ENCODE measurements at places on chromosomes 6 and 20.

DNA sequence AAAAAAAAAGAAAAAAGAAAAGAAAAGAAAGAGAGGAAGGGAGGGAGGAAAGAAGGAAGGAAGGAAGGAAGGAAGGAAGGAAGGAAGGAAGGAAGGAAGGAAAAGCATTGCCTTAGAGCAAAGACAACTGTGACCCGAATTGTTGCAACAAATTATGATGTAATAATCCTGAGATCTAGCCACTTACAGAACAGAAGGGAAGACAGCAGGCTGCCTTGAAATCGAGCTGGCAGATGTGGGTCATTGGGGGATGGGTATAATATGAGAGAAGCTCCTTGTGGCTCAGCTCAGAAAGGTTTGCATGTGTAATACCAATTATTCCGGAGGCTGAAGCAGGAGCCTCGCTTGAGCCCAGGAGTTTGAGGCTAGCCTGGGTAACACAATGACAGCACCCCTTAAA lies 208.1 kb upstream of the PROKR2 start:
- DNase-seq, result no peak

DNA sequence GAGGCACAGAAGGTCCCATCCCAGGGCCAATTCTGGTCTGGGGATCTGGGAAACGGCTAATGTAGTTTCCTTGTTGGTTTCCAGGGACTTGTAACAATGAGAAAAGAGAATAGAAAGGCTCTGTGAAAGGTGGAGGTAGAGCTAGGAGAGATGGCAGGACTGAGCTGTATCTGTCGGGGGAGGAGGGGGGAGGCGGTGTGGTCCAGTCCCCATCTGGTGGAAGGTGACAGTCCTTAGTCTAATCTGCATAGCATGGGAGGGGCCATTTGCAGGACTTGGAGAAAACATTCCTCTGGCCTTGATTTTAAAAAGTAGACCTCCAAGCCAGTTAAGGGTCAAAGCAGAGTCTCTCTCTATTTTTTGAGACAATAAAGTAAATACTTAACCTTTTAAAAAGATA lies 137.1 kb downstream of the DNAH8 start:
- no peak for DNase-seq

DNA sequence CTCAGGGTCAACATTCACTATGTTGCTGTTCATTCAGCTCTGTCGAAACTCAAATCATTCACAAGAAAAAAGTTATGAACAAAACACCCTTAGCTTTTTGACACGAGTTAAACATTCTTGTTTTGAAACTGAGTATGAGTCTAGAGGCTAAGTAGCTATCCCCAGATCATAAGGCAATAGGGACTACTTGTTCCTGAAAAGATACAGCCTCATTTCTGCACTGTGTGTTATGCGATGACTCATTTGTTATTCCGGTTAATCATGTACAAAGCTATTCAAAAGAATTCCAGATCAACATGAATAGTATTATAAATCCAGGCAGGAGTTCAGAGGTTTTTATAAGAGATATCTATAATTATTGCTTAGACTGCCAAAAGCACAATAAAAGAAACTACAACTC lies 908.0 kb downstream of the QKI start:
- DNase-seq, result no peak

- DNase-seq, result no peak
These were observed 705.5 kb upstream of the MAN1A1 start for GRCh38 chr6:120055071-120055470.

GRCh38 chr6:44305200-44305725 lies 7.9 kb downstream of the AARS2 start:
- no peak for DNase-seq

DNA sequence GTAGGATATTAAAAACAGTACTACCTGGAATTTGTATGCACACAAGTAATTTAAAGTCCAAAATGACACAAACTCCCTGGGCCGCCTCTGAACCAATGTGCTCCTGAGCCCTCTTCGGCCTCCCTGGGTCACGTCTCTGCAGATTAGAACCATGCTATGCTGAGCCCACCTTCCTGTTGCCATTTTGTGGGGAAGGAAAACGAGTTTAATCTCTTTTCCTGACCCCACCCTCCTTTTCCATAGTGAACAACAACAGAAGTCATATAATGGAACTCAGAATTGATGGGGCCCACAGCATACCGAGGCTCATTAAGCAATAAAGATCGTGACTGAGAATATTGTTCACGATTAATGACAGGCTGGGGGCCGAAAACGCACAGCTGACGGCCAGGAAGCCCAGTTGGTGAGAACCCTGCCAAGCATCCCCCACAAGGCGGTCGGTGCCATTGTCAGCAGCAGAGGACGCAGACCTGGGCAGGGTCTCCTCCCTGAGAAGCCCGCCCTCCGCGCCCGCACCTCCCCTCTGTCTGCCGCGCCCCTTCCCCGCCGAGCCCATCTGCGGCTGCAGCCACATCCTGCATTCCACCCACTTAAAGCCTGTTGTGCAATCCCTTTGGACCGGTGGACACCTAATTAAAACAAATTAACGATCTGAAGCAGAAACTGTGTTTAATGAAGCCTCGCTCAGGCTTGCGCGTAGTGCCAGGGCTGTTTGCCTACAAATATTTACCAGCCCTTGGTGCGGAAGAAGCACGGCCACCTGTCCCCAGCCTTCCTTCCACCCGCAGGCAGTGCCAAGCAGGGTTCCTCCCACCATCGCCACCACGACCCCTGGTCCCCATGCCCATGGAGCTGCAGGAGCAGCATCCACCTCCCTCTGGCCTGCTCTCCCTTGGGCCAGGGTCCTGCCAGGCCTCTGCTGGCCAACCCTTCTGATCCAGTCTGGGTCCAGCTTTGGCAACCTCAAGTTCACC lies 68.1 kb downstream of the DLL1 start:
- DNase-seq, result no peak

- no peak for DNase-seq
These were observed 104.9 kb downstream of the TULP4 start for GRCh38 chr6:158416883-158417759.

DNA sequence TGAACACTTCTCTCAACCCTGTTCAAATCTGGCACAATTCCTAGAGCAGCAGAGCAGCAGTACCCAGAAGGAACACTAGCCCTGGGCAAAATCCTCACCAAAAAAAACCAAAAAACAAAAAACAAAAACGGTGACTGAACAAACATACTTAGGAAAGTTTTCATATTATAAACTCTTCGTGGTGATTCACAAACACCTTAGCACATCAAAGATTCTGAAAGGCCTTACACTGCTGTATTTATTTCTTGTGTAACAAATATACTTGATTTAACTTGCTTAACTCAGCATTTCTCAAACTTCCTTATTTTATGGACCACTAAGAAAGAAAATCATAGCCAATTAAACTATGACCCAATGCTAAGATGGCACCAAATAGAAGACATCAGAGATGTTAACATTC lies 57.8 kb upstream of the RREB1 start:
- no peak for DNase-seq

GRCh38 chr6:110645685-110646418 lies 169.4 kb downstream of the CDK19 start:
- no peak for DNase-seq

GRCh38 chr6:152124429-152125074 lies 317.1 kb downstream of the ESR1 start:
- DNase-seq, result no peak

- DNase-seq, result peak; percentile 25
These were observed 3.0 kb downstream of the TCEA2 start for GRCh38 chr20:64065974-64066343.

DNA sequence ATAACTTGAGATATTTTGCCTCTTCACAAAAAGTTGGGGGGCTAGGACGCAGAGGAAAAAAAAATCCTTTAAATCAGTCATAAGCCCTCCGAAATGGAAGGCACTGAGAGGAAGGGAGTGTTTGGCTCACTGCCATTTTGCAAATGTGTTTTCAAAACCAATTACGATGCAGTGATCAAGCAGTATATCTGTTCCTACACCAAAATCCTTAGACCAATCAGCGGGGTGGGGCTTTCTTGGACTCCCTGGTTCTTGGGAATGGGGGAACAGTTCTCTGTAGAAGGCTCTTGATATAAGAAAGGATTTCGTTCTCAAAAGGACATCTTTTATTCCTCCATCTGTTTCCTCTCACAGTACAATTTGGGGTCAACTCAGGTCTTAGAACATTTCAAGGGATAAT lies 478.6 kb upstream of the JARID2 start:
- no peak for DNase-seq

- DNase-seq, result no peak
These were observed 1415.7 kb upstream of the ADGRB3 start for GRCh38 chr6:67219346-67219745.

- no peak for DNase-seq
These were observed 2.0 kb upstream of the GTSF1L start for GRCh38 chr20:43728686-43729255.

- DNase-seq, result no peak
These were observed 317.2 kb upstream of the CDYL start for GRCh38 chr6:4459032-4459431.

GRCh38 chr20:23937303-23938117 lies 51.1 kb downstream of the GGTLC1 start:
- no peak for DNase-seq

DNA sequence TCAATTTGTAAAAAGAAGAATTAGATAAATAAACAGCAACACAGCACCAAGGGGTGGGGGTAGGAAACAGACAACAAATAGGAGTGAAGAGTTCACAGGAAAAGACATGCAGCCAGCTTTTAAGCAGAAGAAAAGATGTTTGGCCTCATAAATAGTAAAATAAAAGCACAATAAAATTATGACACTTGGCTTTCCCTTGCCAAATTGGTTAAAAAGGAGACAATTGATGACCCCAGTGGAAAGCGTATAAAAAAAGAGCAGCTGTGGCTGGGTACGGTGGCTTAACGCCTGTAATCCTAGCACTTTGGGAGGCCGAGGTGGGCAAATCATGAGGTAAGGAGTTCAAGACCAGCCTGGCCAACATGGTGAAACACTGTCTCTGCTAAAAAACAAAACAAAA lies 29.1 kb downstream of the BCAS1 start:
- no peak for DNase-seq

- no peak for DNase-seq
These were observed 828 bp upstream of the DSTN start for GRCh38 chr20:17568972-17569521.

DNA sequence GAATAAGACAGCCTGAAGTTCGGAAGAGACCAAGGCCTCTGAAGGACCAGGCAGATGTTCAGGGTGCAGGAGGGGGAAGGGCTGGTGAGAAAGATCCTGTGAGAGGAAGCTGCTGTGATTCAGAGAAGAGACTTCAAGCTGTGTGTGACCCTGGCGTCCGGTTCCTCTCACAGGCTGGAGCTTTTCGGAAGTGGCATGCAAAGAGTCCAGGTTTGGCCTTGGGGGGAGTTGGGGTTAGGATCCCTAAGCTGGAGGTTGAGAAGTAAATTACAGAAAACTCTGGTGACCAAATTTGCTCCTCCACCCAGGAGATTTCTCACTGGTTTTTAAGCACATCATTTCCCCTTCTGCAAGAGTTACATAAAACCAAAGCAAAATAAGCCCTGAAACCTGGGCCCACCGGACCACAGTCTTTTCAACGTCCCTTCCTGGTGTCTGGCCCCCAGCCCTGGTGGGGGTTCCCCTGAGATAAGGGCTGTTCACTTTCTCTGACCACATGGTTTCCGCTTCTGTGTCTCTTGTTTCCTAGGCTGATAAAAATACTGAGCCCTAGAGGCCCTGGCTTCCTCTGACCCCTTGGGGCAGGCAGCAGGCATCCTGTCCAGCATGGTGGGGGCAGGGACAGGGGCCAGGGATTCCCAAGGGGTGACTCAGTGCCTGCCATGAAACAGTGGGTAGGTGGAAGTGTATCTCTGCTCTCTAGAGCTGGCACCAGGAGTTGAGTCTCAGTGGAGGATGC lies 12.0 kb upstream of the LTA start:
- DNase-seq, result no peak

DNA sequence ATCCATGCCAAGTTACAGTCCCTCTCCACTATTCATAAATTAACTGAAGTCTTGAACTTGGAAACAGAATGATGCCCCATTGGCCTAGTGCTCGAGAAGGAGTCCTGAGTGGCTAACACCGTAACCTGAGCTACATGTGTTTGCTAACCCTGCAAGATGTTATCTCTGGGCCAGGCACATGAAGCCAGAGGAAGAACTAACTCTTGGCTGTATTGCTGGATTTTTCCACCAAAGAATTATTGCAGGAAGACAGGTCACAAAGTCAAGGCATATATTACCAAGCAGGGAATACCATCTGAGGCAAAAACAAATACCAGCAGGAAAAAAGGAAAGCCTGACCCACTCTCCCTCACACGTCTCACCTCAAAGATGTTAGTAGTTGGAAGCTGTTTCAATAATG lies 148.9 kb upstream of the PHACTR1 start:
- DNase-seq, result no peak

GRCh38 chr6:31272836-31273626 lies 1.1 kb upstream of the HLA-C start:
- DNase-seq, result no peak

- DNase-seq, result no peak
These were observed 119.9 kb upstream of the PRND start for GRCh38 chr20:4601630-4602296.

GRCh38 chr6:100892693-100893092 lies 11.6 kb upstream of the ASCC3 start:
- DNase-seq, result no peak

DNA sequence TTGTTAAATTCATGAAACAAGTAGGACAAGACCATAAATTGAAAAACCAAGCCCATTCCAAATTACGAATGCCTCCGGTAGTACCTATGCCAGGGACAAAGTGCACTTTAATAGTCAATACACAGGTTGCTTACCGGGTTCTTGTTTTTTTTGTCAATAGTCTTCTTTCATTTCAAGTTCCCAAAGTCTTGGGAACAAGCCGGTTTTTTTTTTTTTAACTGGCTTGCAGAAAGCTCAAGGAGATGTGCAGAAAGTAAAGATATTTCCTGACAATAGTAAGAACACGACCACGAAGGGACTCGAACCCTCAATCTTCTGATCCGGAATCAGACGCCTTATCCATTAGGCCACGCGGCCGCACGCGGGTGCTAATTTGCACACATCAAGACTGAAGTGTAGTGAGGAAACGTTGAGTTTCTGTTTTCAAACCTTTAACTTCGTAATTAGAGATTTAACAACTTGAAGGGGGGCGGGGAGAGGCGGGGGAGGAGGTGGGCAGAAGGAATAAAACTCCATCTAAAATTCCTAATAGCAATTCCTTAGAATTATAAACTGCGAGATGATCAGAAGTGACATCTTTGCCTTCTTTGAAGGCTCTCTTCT lies 181.0 kb downstream of the TRIM27 start:
- DNase-seq, result no peak

- no peak for DNase-seq
These were observed 10.2 kb upstream of the RCAN2 start for GRCh38 chr6:46501136-46502089.

DNA sequence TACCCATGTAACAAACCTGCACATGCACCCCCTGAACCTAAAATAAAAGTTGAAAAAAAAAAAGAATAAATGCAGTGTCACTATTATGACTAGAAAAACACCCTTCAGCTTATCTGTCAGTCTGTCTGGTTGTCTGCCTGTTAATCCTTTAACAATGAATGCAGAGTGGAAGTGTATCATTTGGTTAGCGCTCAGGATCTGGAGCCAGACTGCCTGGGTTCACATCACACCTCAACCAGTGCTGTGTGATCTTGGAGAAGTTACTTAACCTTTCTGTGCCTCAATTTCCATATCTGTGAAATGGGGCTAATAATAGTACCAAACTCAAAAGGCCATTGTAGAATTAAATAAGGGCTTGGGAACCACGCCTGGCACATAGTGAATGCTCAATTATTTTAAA lies 16.8 kb downstream of the ETV7 start:
- DNase-seq, result no peak
